ENCODE measurements at places on chromosomes 1 and 21.

- no peak for DNase-seq
Measured at GRCh38 chr1:162372159-162373071, 4.2 kb downstream of the SPATA46 start.

DNA sequence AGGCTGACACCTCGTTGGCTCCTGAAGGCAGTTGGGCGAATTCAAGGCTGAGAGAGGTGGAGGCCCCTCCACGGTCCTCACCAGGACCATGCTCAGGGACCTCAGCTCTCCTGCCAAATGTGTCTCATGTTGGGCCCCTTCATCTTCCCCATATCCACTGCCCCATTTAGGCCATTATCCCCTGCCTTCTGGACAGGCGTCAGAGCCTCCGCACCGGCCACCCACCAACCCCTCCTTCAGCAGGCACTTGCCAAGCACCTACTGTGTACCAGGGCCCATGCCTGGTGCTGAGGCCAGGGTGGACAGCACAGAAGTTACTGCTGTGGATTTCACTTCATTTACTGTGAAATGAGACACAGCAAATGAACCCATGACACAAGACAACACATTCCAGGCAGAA, 325.8 kb downstream of the MATN1 start:
- no peak for DNase-seq

- DNase-seq, result no peak
Measured at GRCh38 chr1:51726544-51727225, 109.8 kb downstream of the OSBPL9 start.

DNA sequence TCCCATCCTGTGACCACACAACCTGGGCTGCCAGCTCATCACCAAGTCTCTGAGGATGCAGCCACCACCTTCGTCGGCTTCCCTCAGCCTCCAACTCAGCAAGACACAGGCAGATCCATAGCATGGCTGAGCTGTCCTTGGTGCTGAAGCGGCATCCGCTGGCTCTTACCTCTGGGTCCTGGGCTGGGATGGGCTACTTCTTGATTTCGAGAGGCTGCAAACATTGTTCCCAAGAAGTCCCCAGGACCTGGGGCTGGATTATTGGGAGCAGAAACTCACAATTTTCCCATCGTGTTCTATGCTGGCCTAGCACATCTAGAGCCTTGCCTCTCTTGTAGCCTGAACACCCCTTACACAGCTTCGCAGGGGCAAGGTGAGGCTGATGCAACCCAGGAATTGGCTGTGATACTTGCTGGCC, 24.9 kb upstream of the C1QA start:
- DNase-seq, result peak; percentile 33

- no peak for DNase-seq
Measured at GRCh38 chr1:211511947-211512346, 20.0 kb upstream of the RD3 start.
